Colonic mucosa (tissue), 4 donors: ENCODE measurements at places on chromosomes 16 and 17. TPM values are rescaled to one million over a fixed set of nuclear protein-coding genes. Genes with fewer than 3 reads are reported as not detected.

GRCh38 chr17:82022981-82023446 lies at the start of gene LRRC45:
Gene LRRC45 (plus strand): TSS chr17:82023305. CDS start chr17:82023644, 339 bp downstream.
- DNase-seq: peak; percentile 100

- no peak for DNase-seq
These were observed 77.6 kb downstream of the PRKCA start for GRCh38 chr17:66379996-66380395.

- DNase-seq: no peak
These were observed 26.4 kb downstream of the DHX38 start for GRCh38 chr16:72120026-72120425.

- DNase-seq: no peak
These were observed 508.7 kb downstream of the KCNJ2 start for GRCh38 chr17:70677783-70678647.

- no peak for DNase-seq
These were observed 33.0 kb upstream of the PMP22 start for GRCh38 chr17:15298176-15298575.

DNA sequence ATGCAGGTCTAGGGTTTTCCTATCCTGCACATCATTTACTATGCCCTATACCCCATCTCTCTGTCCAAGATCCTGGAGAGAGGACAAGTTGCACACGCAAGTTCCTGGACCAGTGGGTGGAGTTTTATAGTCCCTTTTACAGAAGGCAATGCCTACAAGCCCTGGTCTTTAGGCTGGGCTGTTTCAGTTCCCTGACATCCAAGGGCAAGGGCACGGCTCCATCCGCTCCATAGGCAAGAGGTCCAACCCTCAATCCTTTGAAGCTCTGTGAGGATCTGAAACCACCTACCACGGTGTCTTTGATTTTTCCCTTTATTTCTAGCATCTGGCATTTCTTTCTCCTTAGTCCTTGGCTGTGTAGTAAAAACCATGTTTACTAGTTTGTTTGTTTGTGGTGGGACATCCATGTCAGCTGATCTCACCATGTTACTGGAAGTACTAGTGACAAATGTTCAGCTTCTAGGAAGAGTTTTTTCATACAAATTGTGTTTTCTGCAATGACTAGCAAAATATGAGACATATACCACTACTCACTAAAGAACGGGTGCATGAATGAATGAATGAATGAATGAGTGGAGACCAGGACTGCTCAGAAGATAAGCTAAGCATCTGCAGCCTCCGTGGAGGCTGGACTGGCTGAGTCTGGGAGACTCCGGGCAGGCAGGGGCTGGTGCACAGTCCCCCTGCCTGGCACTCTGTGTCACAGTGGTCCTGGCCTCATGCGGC lies 359.4 kb downstream of the SLC39A11 start:
- DNase-seq: no peak

Gene TMEM220
- 14.5 TPM for total RNA-seq
